ENCODE measurements at places on chromosomes 6 and 20.

- no peak for DNase-seq
Observed at GRCh38 chr20:62299666-62300236, 3.0 kb upstream of the ADRM1 start.

GRCh38 chr6:2171728-2172127 is 73.7 kb downstream of the GMDS start:
- no peak for DNase-seq

- DNase-seq, result no peak
Observed at GRCh38 chr6:113120582-113121285, 736.4 kb upstream of the MARCKS start.

DNA sequence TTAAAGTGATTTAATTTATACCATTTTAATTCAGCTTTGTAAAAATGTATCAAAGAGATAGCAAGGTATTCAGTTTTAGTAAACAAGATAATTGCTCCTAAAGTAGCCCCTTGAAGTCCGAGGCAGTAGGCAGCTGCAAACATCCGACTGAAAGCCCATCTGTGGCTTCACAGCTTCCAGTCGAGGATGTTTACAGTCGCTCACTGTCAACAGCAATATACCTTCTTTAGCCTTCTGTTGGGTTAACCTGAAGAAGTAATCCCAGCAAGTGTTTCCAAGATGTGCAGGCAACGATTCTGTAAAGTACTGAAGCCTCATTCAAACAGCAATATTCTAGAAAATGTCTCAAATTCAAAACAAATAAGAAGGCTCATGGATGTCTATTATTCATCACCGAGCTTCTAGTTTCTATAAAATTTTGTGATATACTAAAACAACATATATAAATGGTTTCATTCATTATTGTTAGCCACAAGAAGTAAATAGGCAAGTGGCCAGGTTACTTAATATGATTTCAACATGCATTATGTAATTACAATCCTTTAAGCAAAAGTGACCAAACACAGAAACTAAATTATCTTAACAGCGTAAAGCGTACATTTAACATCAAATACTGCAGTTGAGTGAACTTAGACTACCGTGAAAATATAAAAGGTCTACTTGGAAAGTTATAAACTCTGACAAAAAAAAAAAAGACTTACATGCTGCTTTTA is 115.0 kb downstream of the OGFRL1 start:
- DNase-seq, result no peak

- DNase-seq, result peak; percentile 76
Observed at GRCh38 chr6:41560431-41561192, 14.4 kb downstream of the FOXP4 start.

GRCh38 chr6:89433252-89434149 is 549 bp downstream of the ANKRD6 start:
- DNase-seq, result no peak

- no peak for DNase-seq
Observed at GRCh38 chr20:61045876-61046585, 206.0 kb upstream of the CDH4 start.

GRCh38 chr6:14964556-14965270 is 281.2 kb upstream of the JARID2 start:
- DNase-seq, result no peak

GRCh38 chr6:138393871-138394783 is 9.9 kb upstream of the HEBP2 start:
- DNase-seq, result no peak

DNA sequence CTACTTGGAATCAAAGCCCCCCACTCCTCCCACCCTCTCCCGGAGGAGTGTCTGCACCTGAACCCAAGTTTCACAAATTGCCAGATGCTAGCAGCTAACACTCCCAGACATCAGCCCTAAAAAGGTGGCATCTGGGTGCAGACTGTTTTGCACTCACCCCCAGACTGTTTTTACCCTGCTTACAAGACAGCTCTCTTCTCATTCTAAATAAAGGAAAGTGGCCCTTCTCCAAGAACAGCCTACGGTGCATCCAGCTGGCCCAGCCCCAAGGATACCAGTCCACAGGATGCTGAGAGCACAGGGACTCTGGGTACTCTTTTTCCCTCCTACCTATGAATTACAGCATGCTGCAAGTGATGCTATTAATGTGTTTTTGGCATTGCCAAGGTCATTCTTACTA is 842.0 kb upstream of the FLRT3 start:
- no peak for DNase-seq

DNA sequence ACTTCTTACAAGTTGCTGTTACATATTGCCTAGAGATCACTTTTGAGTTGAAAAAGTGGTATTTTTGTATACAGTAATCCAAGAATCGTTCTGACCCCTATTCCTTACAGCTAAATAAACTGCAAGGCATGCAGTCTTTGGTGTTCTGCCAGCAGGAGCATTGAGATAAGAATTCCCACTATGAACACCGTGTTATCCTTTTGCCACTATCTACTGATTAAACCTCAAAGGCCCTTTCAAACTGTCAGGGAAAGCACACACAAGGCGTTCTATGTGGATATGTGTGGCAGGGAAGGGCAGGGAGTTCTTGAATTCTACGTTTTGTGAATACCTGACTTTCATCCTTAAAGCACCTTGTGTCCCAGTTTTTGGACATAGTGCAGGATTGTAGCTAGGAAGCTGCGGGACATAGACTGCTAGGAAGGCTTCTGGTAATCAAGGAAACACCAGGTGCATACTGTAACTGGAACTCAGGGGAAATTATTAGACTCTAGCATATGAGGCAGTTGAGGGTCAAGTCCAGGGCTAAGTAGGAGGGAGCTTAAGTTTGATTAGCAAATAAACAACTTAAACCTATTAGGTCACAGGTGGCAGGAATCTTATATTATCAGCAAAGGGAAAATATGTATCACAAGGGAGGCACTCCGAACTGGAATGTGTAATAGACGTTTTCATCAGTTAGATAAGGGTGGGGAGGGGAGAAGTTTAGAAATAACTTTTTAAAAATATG is 506.6 kb downstream of the RNF144B start:
- DNase-seq, result no peak

- no peak for DNase-seq
Observed at GRCh38 chr6:168937054-168937453, 316.6 kb downstream of the THBS2 start.

DNA sequence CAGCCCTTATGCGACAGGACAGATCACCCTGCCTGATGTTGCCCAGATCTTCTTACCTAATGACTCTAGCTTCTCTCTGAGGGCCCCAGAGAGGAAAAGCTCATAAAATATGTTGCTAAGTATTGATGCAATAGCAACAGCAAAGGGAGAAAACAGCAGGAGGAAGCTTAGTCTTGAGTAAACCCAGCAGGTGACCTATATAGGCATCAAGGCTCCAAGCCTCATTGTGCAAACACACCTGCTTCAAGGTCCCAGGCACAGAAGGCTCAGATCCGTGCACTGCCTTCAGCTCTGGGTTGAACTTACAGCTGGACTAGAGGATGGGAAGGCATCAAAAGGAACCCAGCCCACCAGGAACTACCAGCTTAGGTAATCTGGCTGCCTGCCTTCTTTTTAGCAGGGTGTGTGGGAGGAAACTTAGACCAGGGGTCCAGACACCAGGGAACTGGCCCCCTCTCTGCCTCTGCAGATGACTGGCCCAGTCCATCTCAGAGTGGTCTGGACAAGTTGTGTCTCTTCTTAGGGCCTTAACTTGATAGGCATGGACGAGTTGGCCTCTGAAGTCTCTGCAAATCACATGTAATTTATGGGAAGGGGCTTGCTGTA is 34.4 kb downstream of the TGM3 start:
- no peak for DNase-seq

- DNase-seq, result no peak
Observed at GRCh38 chr6:34358389-34358905, 34.0 kb downstream of the NUDT3 start.

DNA sequence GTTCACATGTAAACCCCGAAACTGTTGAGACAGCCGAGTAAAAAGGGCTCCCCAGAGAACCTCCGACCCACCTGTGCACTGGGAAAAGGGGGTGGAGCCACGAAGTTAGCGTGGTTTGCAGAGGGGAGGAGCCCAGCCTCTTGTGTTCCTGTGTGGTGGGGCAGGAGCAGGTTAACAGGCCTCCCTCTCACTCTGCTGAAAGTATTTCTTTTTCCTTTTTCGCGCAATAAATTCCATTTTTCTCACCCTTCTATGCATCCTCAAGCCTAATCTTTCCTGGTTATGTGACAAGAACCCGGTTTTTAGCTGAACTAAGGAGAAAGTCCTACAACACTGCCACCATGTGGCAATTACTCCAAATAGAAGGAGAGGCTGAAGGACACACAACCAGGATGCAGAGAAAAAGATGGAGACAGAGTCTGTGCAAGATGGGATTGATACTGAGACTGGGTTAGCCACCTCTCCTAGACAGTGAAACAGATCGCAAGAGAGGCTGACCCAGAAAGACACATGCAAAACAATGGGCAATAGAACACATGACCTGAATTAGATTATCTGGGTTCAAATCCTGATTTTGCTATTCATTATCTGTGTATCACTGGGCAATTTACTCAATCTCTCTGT is 168.7 kb upstream of the PRSS16 start:
- peak; percentile 9 for DNase-seq

DNA sequence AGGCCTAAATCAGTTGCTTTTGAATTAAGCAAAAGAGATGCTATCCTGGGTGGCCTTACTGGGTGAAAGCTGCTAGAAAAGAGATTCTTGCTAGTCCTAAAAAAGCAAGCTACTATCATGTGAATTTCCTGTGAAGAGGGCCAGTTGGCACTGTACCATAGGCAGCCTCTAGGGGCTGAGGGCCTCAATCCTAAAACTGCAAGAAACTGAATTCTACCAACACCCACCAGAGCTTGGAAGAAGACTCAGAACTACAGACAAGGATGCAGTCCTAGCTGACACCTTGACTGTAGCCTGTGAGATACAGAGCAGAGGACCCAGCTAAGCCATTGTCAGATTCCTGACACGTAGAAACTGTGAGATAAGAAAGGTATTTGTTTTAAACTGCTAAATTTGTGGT is 24.5 kb downstream of the CLIC5 start:
- DNase-seq, result no peak

DNA sequence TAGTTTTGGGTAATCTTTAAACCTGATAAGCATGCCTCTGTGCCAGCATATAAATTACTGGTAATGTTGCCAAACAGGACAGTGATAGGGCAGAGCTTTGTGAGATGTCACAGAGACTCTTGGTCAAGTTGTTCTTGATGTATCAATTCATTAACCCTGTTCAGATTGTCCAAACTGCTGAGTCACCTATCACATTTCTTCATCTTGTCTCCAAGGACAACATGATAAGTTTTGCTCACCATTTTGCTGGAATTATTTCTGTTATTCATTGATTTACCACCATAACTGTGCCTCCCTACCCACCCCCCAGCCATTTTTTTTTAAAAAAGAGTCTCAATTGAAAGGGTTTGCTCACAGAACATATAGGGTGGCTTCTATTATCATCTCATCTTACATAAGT is 19.5 kb upstream of the GMNN start:
- no peak for DNase-seq
